ENCODE measurements at places on chromosomes 3 and 15.

DNA sequence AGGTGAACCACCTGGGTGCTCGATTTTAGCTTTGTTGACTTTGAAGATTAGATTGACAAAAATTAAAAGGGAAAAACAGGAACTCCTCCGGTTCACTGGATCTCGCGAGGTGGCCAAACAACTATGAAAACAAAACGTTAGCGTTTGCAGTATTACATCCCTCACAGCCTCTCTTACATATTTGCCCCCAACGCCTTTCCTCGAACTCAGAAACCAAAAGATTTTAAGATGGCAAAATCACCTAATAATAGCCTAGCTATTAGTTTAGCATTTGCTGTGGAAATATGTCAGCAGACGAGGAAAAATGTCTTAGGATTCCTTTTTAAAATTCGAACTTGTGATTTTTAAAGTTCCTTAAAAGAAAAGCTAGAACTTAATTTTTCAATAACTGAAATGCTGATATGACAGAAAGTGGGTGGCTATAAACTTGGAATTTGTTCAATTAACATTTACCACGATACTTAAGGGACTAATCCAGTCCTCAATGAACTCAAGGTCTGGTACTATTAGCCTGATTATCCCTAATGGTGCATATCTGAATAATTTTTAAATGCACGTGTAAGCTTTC is 491 bp upstream of the SENP7 start:
- DNase-seq = no peak

DNA sequence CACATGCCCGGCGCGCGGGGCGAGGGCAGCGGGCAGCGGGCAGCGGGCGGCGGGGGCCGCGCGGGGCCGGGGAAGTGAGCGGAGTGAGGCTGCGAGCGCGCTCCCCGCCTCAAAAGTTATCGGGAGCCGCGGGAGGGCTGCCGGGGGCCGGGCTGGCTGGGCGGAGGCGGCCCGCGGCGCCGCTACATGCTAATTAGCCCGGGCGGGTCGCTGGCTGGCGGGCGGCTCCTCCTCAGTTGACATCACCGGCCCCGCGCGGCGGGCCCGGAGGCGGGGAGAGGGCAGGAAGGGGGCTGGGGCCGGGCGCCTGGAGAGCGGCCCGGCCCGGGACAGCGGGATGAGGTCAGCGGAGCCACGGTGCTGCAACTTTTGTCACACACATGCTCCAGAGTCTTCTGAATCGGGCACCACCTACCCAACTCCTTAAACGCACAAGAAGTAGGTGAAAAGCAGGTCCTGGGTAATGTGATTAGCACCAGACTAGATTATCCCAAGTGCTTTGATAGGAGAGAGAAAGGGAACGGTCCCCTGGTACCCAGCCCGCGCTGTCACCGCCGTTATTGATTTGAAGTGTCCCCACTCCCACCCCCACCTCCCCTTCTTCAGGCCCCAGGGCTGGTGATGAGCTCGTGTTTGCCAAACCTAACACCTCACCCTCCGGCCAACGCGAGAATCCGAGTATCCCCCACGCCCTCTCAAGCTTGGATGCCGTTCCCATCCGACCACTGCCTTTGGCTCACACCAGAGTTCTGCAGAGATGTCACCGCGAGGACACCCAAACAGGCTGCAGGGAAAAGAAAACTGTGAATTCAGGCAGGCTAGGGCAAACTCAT is at the start of gene HEG1:
TSS of gene HEG1 (minus strand) at position 85 of the 833 bp plus-strand sequence. CDS start 107 bp downstream, outside the sequence.
- peak; percentile 68 for DNase-seq

DNA sequence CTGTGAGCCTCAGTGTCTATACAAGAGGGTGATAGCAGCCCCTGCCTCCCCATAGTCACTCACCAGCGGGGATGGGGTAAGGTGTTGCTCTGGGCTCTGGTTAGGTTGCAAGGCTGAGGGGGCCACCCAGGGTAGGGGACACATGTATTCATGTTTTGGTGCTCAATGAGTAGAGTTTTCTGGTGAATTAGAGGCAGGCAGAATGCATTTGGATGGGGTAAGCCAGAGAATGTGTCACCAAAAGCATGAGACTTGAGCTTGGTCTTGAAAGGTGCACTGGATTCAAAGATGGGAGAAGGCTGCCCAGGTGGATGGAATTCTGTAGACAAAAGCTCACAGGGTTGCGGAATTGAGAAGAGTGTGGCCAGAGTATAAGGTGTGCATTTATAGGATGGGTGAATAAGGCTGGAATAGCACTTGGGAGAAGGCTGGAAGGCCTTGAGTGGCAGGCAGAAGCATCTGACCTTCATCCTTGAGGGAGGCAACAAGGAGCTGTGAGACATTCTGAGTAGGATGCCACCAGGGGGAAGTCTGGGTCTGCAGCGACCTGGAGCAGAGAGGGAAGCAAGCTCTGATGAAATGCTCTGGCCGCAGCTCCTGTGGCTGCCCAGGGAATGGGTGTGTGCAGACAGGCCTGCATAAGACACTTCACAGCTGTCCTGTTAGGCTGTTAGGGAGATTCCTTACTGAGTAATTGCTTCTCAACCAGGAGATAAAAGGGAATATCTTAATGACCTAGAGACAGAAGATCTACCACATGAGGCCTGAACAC is 149.6 kb downstream of the CHDH start:
- no peak for DNase-seq

DNA sequence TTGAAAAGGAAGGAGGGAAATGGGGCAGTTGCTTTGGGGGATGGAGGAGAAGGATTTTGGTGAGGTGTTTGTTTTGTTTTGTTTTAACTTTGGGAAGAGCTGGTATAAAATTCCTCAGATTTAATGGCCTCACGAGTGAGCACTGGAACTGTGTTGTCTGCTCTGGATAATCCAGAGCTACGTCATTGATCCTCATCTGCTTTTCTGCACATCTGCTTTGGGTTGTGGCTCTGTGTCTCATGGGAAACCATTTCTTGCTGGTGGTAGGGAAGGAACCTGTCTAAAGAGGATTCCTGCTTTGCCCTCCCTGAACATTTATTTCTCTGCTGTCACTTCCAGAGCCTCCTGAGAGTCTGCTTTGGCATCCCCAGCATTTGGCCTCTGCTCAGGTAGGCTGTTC is 3.1 kb downstream of the SNRK start:
- no peak for DNase-seq

GRCh38 chr15:68658641-68659358 is 80.0 kb downstream of the CORO2B start:
- DNase-seq = no peak

GRCh38 chr3:8324747-8325146 is 176.9 kb upstream of the LMCD1 start:
- DNase-seq = no peak

- DNase-seq = no peak
Measured at GRCh38 chr3:189320511-189320910, 148.7 kb downstream of the TPRG1 start.

DNA sequence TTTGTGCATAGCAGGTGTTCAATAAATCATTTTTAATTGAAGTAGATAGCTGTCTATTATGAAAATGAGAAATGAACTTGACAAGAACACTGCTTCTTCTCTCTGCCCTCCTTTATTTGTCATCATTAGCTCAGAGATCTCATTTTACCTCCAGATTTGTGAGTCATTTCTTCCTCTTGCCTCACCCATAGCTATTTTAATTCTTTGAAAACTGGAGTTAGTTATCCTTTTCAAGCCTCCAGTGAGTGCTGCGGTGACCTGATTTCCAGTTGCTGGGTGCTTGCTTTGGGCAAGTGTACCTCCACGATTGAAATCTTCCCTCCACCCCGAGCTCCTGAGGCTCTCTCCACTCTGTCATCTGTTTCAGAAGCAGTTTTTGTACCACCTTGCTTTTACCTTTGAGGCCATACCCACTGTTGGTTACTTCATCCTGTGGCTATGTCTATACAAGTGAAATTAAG is 114.6 kb downstream of the NFKBIZ start:
- no peak for DNase-seq

DNA sequence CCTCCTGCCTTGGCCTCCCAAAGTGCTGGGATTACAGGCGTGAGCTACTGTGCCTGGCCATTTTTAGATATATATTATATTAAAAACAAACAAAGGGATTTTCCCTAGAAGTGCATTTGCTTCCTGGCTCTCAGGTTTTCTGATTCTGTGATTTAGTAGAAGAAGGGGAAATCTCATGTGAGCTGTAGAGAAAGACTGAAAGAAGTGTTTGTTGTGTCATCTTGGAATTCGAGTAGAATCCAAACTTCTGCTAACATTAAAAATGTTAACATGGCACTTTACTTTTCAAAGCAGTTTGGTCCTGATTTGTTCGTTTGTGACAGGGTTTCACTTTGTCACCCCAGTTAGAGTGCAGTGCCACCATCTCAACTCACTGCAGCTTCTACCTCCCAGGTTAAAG is 34.9 kb downstream of the IQGAP1 start:
- no peak for DNase-seq

Measured in large intestine (tissue), 12 donors.